Heart right ventricle (tissue), 16 donors: ENCODE measurements at places on chromosomes 7 and 10. TPM values are rescaled to one million over a fixed set of nuclear protein-coding genes. Genes with fewer than 3 reads are reported as not detected.
A peak's percentile ranks its signal among the peaks of the same experiment; 100 is the strongest.

CDH23 gene
- polyA plus RNA-seq: 7.2 TPM

NACAD gene
- 3.2 TPM for polyA plus RNA-seq

CCL24 gene
- polyA plus RNA-seq: 0.13 TPM

FGF8 gene
- polyA plus RNA-seq: not detected

OR6B1 gene
- polyA plus RNA-seq: not detected

ANAPC16 gene
- 129 TPM for polyA plus RNA-seq

PRPS1L1 gene
- not detected for polyA plus RNA-seq

SFMBT2 gene
- polyA plus RNA-seq: 4.1 TPM

ABCB8 gene
- polyA plus RNA-seq: 42.2 TPM

HSPA12A gene
- polyA plus RNA-seq: 5.1 TPM

- DNase-seq: no peak
These were observed 37.5 kb downstream of the DENND11 start for GRCh38 chr7:141664450-141664849.

DNA sequence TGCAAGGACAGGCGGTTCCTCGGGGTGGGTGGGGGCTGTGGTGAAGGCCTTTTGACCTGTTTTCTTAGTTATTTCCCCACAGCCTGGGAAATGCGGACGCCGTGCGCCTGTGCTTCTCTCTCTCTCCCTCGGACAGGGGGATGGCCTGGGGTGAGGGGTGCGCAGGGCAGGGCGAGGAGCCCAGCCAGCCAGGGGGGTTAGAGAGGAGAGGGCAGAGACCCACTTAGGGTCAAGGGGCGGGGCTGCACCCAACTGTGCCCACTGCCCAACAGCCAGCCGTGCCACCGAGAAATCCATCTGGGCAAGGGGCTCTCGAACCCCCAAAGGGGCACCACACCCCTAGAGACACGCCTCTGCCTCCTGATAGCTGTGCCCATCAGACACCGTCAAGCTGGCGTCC lies 53.8 kb downstream of the DPYSL4 start:
- no peak for DNase-seq

GRCh38 chr7:44521347-44522095 lies 19.6 kb downstream of the NPC1L1 start:
- DNase-seq: no peak

GRCh38 chr10:112848868-112849430 lies 101.1 kb upstream of the TCF7L2 start:
- DNase-seq: no peak

GRCh38 chr10:17847585-17848296 lies 38.6 kb downstream of the MRC1 start:
- no peak for DNase-seq

GRCh38 chr7:56537952-56538351 lies 421.7 kb upstream of the NUPR2 start:
- no peak for DNase-seq

GRCh38 chr10:30436191-30436611 lies 2.2 kb downstream of the MAP3K8 start:
- peak; percentile 26 for DNase-seq

- DNase-seq: no peak
These were observed 115.2 kb upstream of the CDK1 start for GRCh38 chr10:60662917-60663614.

DNA sequence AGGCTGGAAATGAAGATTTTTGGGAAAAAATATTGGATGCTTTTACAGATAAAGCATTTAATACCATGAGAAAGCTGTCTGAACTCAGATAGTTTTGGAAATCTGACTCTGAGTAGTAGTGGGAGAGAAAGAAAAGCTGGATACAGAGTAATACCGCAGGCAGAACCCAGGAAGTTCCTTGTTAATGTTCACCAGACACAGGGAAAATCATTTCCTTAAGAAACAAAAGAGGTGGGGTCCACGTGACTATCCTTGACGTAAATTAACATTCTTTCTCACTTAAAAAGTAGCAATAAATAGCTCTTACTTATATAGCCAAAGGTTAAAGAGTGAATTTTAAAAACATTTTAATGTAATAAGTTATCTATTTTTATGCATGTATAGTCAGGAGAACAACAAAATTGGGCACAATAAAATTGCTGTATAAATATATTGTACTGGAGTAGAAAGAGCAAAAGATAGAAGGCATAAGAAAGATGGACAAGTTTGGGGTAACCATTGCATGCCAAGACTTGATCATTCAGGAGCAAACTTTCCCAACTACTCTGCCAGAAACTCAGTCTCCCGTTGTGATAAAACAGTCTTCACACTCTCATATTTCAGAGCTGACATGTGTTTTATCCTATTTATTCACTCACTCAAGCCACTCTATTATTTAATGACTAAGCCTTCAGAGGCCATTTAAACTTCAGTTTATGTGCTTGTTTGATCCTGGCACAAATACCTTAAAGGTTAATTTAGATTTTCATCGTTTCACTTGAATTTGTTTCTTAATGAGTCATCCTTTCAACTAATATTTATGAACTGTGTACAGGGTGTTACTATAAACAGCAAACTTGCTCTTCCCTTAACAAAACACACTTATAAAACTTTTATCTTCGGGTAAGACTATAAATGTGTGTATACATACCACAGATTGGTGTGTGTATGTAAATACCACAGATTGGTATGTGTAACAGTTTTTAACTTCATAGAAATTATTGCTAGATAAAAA lies 143.1 kb downstream of the GNAI1 start:
- no peak for DNase-seq

GRCh38 chr10:131690805-131691239 lies 210.0 kb upstream of the PPP2R2D start:
- no peak for DNase-seq

DNA sequence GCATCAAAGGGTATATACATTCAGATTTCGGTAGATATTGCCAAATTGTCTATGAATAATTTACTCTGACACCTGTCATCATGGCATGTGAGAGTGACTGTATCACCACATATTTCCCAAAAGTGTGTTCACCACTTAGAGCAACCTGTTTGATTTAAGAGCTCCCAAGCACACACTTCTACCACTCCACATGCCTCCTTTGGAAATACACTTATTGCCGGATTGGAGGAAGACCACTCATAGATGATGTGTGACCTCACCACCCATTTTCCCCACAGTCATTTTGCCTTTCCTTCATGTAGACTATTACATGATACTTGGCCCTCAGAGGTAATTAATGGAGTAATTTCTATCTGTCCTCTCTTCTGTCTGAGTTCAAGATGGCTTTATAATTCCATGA lies 75.5 kb downstream of the SLC16A9 start:
- no peak for DNase-seq

DNA sequence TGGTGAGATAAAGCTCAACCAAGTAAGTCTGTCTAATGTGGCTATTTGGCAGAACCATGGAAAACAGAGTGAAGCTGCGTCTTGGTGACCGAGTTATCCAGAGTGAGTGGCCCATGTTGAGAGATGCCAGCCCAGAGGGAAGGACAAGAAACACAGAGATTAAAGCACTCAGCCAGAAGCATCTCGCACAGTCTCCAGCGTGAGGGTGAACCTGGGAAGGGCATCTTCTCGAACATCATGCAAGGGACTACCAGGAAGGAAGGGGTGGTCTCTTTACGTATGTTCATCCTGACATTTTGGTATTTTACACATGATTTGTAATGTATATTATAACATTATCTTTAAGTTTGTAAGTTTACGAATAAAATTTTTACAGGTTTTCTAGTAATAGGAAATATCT lies 146.4 kb downstream of the TCERG1L start:
- DNase-seq: no peak

DNA sequence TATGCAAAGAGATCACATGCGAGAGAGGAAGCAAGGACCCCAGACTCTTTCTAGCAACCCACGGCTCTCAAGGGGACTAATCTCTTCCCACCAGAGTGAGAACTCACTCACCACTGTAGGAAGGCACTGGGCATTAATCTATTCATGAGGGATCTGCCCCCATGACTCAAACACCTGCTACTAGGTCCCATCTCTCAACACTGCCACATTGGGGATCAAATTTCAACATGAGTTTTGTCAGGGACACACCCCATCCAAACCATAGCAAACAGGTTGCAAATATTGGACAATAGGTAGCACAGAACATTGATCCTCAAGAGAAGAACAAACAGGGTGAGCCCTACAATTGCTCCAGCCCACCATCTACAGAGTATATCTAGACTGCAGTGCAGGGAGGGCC lies 740.6 kb downstream of the LRMDA start:
- DNase-seq: no peak

DNA sequence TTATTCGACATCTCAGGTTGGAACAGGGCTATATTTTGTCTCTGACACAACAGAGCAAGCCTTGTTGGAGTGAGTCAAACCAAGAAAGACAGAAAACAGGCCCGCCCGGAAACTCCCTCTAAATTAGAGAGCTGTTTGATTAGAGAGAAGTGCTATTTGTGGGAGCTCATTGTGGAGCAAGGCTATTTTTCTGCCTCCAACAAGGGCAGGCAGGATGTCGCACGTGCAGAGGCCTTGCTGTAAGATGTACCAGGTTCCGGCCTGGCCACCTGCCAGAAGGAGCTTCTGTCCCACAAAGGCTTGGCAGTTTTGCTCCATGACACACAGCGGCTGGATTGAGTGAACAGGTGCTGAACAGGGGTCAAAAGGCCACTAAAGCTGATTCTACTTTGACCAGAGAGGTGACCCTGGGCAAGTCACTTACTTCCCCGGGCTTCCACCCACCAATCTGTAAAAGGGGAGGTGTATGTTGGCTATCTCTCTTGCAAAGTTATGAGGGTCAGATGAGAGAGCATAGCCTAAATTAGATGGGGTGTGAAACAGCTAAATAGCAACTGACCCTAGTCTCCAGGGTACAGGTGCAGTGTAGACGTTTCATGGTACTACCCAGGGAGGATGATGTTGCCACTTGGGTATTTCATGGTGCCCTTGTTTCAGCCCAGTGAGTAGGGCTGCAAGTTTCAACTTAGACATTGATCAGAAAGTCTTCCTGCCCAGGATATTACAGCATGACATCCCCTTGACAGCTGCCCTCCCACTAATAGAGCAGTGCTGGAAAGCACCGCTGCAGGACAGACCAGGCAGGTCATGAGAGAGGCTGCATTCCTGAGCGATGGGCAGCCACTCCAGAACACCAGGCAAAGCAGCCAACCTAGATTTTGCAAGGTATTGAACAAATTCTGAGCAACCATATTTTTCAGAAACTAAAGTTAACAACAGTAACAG lies 62.0 kb downstream of the VSTM4 start:
- DNase-seq: peak; percentile 37

GRCh38 chr10:59382831-59383295 lies 20.5 kb upstream of the FAM13C start:
- DNase-seq: no peak

GRCh38 chr10:34139559-34139958 lies 675.5 kb downstream of the PARD3 start:
- no peak for DNase-seq

GRCh38 chr7:71191771-71192170 lies 59.8 kb downstream of the GALNT17 start:
- no peak for DNase-seq

DNA sequence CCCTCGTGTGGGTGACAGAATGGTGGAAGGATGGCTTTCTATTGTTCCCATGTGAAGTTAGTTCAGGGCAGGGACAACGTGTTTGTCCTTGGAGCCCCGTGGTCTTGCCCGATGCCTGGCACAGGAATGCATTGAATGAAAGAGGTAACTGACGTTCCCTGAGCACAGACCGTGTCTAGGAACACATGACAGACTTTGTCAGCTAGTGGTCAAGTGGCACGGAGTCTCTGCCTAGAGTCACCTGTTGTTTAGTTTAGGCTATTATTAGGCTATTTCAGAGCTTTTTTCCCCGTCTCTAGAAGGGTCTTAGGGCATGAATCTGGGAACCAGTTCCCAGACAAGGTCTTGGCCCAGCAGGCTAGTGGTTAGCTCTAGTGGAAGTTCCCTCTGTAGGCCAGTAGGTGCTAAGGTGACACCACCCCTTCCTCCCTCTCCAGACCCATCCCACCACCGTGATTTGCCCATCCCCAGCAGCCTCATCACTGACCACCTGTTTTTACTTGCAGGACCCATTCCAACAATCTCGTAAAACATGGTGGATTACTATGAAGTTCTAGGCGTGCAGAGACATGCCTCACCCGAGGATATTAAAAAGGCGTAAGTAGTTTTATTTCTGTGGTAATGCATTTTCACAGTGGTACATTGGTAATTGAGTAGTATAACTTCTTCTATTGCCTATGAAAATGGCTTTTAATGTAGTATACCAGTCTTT lies 21.4 kb downstream of the DNAJB6 start:
- no peak for DNase-seq

- no peak for DNase-seq
These were observed 10.0 kb downstream of the CAMK2B start for GRCh38 chr7:44315301-44315903.

- no peak for DNase-seq
These were observed 50.9 kb downstream of the KLF6 start for GRCh38 chr10:3734111-3734510.

GRCh38 chr10:44755481-44755880 lies 155.7 kb upstream of the TMEM72 start:
- DNase-seq: no peak

GRCh38 chr7:137403353-137403695 lies 59.8 kb upstream of the PTN start:
- DNase-seq: no peak

DNA sequence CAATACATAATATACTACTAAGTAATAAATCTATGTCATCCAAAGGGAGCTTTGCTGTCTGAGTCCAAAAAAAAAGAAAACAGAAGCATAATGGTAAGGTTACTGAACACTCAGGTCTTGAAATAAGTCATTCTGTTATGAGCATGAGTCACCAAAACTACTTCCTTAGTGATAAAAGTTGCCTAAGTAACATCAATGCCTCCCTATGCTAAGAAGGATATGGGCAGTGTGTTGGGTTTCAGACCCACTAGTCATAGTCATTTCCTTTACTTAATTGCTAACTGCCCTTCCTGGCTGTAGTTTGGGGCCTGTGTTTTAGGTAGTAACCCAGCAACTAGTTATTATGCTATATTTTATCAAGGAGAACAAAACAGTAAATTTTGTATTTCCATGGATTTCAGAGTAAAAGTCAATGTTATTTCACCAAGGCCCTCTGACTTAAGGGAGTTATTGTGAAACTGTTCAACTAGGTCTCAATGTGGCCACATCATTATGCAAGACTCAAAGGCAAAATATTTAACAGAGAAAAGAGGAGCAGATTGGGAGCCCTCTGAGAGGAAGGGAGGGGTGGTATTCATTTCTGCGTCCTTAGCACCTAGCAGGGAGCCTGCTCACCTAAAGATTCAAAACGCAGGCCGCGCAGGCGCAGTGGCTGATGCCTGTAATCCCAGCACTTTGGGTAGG lies 11.7 kb upstream of the VIM start:
- DNase-seq: no peak
